Activated CD4-positive, alpha-beta T cell treated with anti-CD3 and anti-CD28 coated beads, Interleukin-2, amount 50 U/mL, for 24 hours (primary cell): ENCODE measurements at places on chromosomes 5 and 9.

- peak; percentile 17 for DNase-seq
Measured at GRCh38 chr5:68464424-68464823, 248.9 kb downstream of the PIK3R1 start.

GRCh38 chr5:153352685-153353219 lies 137.7 kb upstream of the GRIA1 start:
- DNase-seq: no peak

GRCh38 chr5:154273028-154273617 lies 82.6 kb downstream of the GALNT10 start:
- DNase-seq: no peak

GRCh38 chr9:120080849-120081248 lies 499.1 kb downstream of the CDK5RAP2 start:
- no peak for DNase-seq

DNA sequence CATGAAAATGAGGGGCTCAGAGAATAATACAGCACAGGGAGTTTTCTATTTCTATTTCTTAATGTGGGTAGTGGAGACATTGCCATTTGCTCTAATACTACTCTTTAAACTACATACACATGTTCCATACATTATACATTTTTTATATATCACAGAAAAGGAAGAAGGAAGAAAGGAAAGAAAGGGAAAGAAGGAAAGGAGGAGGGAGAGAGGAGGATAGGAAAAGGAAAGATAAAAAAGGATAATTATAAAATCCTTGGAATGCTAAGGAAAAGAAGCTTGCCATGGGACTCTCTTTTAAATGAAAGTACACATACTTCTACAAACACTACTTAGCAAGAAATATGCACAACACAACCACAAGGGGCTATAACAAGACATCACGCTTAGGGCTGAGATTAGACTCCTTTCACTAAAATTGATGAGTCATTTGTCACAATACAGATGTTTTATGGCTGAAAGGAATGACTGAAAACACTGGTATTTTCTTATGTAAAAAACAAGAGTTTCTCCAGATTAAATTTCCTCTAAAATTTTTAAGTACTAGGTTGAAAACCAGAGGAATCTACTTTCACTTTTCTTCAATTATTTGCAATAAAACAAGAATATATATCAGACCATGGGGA lies 219.8 kb downstream of the ARL15 start:
- no peak for DNase-seq

DNA sequence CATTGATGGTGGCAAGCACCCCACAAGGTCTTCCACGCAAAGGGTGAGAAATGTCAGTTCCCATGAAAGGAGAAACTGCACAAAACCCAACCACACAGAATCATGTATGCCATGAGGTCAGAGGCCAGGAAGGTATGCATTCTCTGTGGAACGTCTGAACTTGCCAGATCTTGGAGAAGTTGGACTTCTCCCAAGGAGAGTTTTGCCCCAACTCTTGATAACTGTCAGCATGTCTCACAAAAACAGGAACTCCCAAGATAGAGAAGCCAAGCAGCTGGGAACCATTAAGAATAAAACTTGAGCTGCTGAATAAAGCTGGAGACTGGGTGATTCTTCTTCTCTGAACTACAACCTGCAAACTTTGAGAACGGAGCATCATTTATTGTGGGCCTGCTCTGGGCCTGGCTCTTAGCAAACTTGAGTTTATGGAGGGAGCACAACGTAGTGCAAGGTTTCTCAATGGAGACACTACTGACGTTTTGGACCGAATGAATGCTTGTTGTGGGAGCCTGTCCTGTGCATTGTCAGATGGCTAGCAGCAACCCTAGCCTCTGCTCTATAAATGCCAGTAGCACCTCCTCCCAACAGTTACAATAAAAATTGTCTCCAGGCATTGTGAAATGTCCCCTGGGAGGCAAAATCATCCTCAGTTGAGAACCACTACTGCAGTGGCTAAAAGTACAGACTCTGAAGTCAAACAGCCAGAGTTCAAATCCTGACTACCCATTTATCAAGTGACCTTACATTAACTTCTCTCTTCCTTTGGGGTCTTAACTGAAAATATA lies 193.5 kb downstream of the ACTL7B start:
- no peak for DNase-seq

DNA sequence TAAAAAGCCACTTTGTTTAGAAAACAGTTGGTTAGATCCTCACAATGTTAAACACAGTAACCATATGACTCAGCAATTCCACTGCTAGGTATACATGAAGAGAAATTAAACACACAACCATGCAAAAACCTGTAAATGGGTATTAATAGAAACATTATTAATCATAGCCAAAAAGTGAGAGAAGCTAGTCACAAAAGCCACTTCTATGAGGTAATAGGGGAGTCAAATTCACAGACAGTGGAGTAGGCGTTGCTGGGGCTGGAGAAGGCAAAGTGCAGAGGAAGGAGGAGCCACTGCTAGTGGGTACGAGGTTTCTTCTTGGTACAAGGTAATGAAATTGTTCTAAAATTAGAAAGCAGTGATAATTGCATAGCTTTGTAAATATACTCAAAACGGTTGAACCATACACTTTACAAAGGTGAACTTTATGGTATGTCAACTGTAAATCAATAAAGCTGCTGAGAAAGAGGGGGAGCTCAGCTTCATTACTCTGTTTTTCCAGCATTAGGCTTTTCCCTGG lies 364.4 kb downstream of the GADD45G start:
- peak; percentile 27 for DNase-seq

GRCh38 chr5:116613445-116613844 lies 38.8 kb upstream of the SEMA6A start:
- no peak for DNase-seq

- DNase-seq: no peak
Measured at GRCh38 chr5:127008300-127008975, 21.9 kb downstream of the MARCHF3 start.

DNA sequence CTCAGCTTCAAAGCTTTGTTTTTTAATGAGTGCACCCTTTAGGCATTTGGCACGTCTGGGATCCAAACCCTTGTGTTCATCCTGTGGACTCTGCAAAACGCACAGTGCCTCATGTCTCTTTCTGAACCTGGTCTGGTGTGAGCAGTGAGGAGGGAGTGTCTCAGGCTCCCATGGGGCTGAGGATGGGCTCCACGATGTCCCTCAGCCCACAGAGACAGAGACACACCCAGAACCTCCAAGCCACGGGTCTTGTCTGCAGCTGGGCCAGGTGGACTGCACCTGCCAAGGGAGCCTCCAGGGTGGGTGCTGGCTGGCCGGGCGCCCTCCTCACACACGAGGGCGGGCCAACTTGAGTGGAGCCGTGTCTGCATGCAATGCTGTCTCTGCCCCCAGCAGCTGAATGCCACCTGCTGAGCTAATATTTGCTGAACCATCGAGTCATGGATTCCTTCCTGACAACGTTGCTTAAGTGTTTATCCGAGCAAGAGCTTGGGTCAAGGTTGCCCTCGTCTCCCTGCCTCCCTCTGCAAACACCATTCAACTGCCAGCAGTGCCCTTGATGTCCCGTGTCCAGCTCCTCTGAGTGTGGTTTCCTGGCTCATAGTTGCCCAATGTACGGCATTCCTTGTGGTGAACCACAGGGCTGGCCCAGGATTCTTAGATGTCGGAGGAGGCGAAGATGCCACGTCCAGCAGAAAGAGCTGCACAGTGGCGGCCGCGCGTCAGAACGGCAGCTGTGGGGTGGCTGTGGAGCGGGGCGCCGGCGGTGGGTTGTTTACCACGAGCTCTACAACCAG lies 31.4 kb upstream of the LPCAT1 start:
- DNase-seq: no peak
